ENCODE measurements at places on chromosomes 5 and 9.

- no peak overlapping the region for H3K27ac ChIP-seq
- no peaks in the 10 kb centered on the region for H3K4me1 ChIP-seq
- no peak overlapping the region for H3K4me3 ChIP-seq
- H3K36me3 ChIP-seq, result no peaks in the 10 kb centered on the region
- no peak for DNase-seq
- H3K27me3 ChIP-seq, result no peaks in the 10 kb centered on the region
Measured at GRCh38 chr9:94743035-94743954, 16.8 kb downstream of the AOPEP start.

DNA sequence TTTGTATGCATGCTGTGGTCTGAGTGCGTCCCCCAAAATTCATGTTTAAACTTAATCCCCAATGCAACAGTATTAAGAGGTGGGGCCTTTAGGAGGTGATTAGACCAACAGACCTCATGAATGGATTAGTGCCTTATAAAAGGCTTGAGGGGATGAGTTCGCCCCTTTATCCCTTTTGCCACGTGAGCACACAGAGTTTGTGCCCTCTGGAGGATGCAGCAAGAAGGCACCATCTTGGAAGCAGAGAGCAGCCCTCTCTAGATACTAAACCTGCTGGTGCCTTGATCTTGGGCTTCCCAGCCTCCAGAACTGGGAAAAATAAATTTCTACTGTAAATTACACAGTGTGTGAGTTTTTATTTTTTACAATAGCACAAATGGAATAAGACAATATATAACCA, 177.1 kb upstream of the SPRY4 start:
- H3K27me3 ChIP-seq, result no peaks in the 10 kb centered on the region
- H3K36me3 ChIP-seq, result no peaks in the 10 kb centered on the region
- DNase-seq, result no peak

- H3K27me3 ChIP-seq, result no peaks in the 10 kb centered on the region
- H3K4me3 ChIP-seq, result no peak overlapping the region
- no peak for DNase-seq
- H3K36me3 ChIP-seq, result no peaks in the 10 kb centered on the region
- no peaks in the 10 kb centered on the region for H3K4me1 ChIP-seq
Measured at GRCh38 chr5:100731768-100732167, 171.3 kb downstream of the ST8SIA4 start.

GRCh38 chr9:113563826-113564497, 100.4 kb downstream of the RGS3 start:
- DNase-seq, result no peak
- H3K36me3 ChIP-seq, result no peaks in the 10 kb centered on the region
- peak overlapping the region; percentile 93 for H3K27ac ChIP-seq
- H3K4me3 ChIP-seq, result no peak overlapping the region
- H3K27me3 ChIP-seq, result no peaks in the 10 kb centered on the region
